ENCODE measurements at places on chromosomes 11 and 22.

DNA sequence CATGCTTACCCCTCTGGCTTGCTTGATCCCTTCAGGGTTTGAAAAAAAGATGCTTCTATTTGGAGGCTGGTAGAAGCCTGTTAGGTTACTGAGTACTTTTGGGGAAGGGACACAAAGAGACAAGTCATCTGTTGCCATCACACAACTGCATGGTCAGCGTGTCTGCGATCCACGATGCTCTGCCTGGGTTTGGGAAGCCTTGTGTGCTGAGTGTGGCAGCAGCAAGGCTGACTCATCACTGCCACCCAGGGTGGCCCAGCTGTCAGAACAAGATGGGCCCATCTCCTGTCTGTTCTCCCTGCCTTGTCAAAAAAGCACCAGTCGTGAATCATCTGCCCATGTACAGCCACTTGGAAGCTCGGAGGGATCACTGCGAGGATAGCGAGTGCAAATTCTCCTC is 26.2 kb downstream of the UBASH3B start:
- no peak for DNase-seq

DNA sequence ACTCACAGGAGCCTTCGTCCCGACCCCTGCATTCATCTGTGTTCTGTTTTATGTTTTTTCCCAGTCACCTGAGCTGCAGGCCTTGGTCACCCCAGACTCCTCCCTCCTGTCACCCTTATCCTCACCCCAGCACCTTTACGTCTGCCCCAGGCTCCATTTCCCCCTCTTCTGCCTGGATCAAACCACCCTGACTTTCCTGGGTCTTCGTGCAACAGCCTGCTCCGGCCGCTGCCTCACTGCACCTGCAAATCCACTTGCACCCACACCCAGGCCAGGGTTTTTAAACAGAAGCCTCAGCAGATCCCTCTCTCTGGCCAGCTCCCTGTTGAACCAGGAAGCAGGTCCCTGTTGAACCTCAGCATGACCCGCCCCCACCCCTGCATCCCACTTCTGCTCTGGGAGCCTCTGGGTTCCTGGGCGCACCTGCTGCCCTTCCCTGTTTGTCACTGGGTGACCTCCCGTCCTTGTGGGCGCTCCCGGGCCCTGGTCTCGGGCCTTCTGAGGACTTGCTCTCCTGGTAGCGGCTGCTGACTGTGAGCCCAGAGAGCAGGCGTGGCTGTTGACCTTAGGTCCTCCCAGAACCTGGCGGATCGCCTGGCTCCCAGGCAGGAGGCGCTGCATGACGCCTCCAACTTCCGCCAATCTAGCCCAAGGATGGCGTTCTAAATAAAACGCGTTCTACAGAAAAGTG is 12.8 kb downstream of the MAPK8IP2 start:
- peak; percentile 25 for DNase-seq

DNA sequence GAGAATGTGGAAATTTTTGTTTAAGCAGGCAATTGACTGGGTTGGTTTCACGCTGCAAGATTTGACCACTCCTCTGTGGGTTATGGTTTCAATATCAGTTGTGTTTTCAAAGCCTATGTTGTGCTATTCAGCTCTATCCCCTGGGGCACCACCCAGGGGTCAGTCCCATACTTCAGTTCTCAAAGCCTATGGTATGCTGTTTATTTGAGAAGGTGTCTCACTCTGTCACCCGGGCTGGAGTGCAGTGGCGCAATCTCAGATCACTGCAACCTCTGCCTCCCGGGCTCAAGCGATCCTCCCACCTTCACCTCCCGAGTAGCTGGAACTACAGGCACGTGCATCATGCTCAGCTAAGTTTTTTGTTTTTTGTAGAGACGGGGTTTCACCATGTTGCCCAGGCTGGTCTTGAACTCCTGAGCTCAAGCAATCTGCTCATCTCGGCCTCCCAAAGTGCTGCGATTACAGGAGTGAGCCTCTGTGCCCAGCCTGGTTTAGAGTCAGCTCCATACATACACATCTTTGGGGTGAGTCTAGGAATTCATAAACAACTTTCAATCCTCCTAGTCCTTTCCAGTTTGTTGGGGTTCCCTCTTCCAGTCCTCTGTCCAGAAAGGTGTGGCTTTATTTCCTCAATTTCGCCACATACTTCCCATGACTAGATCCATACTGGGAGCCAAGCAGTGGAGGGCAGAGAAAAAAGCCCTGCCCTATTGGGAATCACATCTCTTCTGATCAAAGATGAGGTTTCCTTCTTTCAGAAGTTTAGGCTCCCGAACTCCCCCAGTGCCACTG is 35.0 kb upstream of the MAPK1 start:
- DNase-seq: no peak

- DNase-seq: no peak
Observed at GRCh38 chr11:114133548-114134329, 74.2 kb downstream of the ZBTB16 start.

GRCh38 chr11:133522344-133522743 is 10.0 kb downstream of the OPCML start:
- DNase-seq: no peak

DNA sequence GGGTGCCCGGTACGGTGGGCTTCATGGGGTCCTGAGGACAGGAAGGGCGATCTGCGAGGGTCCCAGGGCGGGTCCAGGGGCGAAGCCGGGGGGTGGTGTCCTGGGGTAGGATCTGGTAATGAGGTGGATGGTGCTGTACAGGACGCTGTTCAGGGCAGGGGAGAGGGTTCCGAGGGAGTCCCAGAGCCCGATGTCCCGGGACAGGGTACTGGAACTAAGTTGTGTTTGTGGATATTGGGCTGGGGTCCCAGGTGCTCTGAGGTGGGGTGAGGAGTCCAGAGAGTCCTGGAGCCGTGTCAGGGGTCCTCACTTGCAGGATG is 426 bp downstream of the LZTR1 start:
- DNase-seq: no peak

DNA sequence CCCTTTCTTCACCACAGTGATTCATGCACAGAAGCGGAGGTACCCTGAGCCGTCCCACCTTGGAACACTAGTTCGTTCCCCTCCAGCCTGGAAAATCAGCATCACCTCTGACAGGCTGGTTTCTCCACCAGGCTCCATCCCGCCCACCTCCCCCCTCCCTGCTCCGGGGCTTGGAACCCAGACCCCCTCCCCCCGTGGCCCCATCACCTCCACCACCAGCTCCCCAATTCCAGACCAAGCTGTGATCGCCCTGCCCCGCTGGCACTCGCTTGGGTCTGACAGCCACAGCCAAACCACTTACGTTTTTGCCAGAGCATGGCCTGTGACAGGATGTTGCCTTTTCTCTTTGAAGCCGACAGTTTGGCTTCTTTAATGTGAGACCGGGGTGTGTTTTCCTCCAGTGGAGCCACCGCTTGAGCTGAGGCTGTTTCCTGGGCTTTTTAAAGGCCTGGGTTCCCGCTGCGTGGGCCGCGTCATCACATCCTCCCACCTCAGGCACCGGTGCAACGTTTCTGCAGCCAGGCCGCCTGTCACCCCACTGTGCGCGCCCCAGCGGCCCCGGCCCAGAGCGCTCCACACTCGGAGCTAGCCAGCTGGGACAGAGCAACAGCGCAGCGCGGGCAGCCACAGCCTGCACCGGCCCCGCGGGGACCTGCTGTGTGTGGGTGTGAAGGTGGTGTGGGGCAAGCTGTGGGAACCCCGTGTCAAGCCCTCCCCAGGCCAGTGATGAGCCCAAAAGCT is at the start of gene POU2AF1:
TSS of gene POU2AF1 (minus strand) at position 415 of the 741 bp plus-strand sequence. CDS start at position 317, 98 bp downstream.
- no peak for DNase-seq

DNA sequence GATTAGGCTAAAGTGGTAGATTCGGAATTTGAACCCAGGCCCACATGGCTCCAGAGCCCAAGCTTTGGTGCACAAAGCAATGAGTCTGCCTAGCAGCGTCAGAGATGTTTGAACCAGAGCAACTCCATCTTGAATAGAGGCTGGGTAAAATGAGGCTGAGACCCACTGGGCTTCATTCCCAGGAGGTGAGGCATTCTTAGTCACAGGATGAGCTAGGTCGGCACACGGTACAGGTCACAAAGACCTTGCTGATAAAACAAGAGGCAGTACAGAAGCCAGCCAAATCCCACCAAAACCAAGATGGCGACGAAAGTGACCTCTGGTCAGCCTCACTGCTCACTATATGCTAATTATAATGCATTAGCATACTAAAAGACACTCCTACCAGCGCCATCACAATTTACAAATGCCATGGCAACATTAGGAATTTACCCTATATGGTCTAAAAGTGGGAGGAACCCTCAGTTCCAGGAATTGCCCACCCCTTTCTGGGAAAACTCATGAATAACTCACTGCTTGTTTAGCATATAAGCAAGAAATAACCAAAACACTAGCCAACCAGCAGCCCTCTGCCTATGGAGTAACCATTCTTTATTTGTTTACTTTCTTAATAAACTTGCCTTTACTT is 40.3 kb upstream of the DAGLA start:
- peak; percentile 45 for DNase-seq

DNA sequence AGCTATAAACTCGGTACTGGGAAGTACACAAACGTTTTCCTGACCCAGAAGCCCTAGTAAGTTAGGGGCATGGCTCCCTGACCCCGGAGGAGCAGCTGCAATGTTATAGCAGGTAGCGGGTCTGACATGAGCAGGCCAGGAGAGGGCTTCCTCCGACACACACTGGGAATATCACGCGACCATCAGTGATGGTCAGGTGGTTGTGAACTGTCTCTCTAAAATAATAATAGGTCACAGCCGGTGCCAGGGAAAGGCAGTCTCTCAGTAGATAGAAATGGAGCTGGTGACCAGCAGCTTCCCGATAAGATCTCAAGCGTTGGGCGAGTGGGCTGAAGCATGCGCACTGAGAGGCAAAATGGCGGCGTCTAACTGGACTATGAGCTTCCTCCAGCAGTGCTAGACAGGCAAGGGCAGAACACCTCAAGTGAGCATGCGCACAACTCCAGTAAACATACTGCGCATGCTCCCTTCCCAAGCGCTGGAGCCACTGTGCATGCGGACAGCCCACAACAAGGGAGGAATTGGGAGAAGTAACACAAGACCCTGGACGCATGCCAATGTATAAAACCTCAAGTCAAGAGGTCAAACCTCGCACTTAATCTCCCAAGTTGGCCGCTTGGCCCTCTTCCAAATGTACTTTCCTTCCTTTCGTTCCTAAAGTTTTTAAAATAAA is 22.3 kb upstream of the TESMIN start:
- no peak for DNase-seq

DNA sequence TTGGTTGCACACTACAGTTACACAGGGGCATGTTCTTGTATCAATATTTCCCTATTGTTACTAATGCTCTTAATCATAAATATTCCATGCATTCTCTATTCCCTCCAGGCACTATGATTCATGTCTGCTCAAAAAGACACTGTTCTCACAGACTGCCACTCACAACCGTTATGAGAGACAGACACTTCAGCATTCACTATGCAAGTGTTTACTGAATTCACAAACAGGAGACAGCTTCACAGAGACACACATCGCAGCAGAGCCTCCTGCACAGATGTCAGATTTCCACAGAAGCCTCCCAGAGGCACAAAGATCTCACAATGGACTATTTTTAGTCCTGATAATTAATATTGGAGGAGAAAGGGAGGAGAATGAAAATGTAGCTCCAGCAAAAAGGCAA is 930.4 kb downstream of the OPCML start:
- DNase-seq: no peak

DNA sequence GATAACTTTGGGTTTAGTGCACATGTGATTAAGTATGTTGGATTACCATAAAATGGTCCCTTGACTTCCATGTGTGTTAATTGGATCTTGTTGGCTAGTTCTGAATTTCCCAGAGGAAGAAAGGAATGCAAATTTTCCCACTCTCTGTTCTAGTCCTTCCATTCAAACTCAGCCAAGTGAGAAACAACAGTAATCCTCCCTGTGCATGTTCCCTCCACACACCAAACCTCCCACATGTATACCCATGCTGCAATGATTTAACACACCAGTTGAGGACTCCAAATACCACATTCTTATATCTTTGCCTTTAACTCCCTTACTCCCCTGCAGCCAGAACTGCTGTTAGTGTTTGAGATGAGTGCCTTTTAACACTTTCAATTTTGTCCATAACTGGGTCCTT is 1158.9 kb downstream of the DLG2 start:
- no peak for DNase-seq

DNA sequence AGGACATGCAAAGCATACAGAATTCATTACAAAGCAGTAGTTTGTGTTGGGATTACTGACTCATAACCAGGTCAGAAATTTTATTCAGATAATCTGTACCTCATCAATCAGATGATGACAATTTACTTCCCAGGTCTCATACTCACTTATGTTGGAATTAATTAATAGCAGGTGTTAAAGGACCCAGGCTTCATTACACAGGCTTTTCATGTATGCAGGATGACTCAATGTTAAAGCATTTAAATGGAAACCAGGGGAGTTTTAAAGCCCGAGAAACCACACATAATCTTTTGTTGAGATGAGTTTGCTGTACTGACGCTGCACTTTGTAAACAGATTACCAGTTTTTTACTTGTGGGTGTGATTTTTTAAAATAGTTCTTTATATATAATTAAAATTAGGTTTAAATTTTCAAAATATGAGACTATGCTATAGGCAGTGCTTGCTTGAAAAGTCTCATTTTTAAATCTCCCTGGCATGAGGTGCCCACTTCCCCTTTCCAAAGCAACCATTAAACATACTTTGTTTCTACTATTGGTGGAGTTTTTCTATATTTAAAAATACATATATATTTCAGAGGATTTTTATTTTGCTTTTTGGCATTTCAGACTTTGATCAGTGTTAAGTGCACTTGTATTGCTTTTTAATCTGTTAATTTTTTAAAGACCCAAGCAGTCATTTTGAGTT is 41.0 kb downstream of the CEP57 start:
- no peak for DNase-seq

GRCh38 chr22:22450343-22450839 is 58.2 kb downstream of the ZNF280B start:
- no peak for DNase-seq

DNA sequence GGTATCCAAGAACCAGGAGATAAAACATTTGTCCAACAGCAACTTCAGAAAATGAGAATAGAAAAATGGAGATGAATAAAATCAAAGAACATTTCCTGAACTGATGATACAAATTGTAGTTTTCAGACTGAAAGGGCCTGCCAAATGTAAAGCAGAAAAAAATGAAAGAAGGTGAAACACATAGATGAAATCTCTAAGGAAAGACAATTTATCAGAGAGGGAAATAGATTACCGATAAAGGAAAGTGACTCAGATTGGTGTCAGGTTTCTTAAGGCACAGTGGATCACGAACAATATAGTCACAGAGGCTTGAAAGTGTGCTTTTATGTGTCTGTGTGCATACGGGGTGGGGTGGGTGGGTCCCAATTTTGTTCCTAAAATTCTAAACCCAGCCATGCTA is 4.1 kb upstream of the STT3A start:
- DNase-seq: no peak

DNA sequence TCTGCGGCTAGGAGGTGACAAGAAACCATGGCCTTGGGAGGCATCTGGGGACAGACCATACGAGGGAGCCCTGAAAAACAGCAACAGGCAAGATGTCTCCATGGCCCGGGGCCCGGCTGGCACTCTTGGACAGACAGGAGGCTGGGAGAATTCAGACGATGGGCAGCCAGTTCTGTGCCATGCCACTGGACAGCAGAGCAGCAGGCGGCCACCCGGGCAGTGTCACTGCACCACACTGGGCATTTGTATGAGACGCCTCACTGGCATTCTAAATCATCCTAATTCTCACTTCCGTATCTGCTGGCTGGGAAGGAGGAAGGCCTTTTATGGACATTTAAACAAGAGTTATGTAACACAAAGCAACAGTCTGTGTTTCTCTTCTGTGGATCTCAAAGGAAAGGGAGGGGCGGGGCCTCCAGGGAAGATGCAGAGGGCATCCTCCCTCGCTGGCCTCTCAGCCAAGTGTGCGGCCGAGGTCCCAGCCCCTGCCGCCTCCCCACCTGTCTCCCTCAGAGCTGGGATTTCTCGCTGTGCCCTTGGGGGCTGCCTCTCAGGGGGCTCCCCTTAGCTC is 350.3 kb downstream of the SHANK2 start:
- DNase-seq: no peak
